ENCODE measurements at places on chromosomes 7 and 10. TPM values are rescaled to one million over a fixed set of nuclear protein-coding genes. Genes with fewer than 3 reads are reported as not detected.

WEE2 gene
- 0.02 TPM for polyA plus RNA-seq

PIK3AP1 gene
- polyA plus RNA-seq = 16.2 TPM

ACBD7 gene
- 0.07 TPM for polyA plus RNA-seq

HGF gene
- 0.68 TPM for polyA plus RNA-seq

AZGP1 gene
- 686 TPM for polyA plus RNA-seq

CCDC172 gene
- not detected for polyA plus RNA-seq

TDRD1 gene
- 0.08 TPM for polyA plus RNA-seq

TMEM273 gene
- polyA plus RNA-seq = 4.0 TPM

SSC4D gene
- 8.8 TPM for polyA plus RNA-seq

PLAU gene
- 6.4 TPM for polyA plus RNA-seq

NUPR2 gene
- 5.2 TPM for polyA plus RNA-seq

ZNF365 gene
- 1.6 TPM for polyA plus RNA-seq

PRLHR gene
- polyA plus RNA-seq = 0.80 TPM

TBX20 gene
- polyA plus RNA-seq = not detected

FXYD4 gene
- polyA plus RNA-seq = not detected

RPEL1 gene
- not detected for polyA plus RNA-seq

CACUL1 gene
- polyA plus RNA-seq = 3.1 TPM

WDR86 gene
- polyA plus RNA-seq = 0.99 TPM

PSD gene
- 30.9 TPM for polyA plus RNA-seq

CAV2 gene
- polyA plus RNA-seq = 18.5 TPM

CTAGE15 gene
- not detected for polyA plus RNA-seq

OR2A5 gene
- polyA plus RNA-seq = not detected
